ENCODE measurements at places on chromosomes 6 and 20.

DNA sequence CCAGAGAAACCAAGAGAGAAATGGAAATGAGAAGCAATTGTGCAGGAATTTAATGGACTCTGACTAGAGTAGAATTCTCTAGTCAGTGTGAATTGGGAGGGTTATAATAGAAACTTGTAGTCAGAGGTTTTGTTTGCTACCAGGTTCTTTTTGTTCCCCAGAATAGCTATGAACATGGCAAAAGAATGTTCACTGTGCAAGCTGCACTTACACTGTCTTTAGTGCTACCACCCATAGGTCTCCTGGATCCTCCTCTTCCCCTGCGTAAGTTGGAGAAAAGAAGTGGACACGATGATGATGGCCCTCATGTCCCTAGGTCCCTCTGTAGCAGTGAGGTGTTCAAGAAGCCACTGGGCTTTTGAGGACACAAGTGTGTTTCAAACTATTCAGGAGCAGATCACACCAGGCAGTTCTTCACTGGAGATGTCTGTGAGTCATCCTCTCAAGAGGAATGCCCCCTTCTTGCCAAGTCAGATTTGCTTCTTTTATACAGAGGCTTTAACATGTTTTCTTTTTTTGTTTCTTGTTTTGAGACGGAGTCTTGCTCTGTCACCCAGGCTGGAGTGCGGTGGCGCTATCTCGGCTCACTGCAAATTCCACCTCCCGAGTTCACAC is 47.6 kb upstream of the SMIM8 start:
- DNase-seq = no peak

DNA sequence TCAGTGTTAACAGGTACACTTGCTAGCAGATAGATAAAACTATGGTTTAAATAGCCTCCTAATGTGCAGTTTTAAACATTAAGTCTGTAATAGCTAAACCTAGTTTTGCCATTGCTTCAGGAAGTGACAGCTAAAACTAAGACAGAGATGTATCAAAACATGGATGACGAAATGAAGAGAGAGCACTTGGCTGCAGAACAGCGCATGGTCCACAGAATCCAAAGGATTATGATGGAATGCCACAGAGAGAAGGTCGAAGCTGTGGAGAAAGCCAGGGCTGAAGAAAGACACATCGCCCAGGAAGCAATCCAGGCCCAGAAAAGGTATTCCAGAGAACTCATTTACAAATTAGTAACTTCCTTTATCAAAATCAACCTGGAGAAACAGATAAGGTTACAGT is 11.6 kb downstream of the C6orf163 start:
- DNase-seq = no peak

DNA sequence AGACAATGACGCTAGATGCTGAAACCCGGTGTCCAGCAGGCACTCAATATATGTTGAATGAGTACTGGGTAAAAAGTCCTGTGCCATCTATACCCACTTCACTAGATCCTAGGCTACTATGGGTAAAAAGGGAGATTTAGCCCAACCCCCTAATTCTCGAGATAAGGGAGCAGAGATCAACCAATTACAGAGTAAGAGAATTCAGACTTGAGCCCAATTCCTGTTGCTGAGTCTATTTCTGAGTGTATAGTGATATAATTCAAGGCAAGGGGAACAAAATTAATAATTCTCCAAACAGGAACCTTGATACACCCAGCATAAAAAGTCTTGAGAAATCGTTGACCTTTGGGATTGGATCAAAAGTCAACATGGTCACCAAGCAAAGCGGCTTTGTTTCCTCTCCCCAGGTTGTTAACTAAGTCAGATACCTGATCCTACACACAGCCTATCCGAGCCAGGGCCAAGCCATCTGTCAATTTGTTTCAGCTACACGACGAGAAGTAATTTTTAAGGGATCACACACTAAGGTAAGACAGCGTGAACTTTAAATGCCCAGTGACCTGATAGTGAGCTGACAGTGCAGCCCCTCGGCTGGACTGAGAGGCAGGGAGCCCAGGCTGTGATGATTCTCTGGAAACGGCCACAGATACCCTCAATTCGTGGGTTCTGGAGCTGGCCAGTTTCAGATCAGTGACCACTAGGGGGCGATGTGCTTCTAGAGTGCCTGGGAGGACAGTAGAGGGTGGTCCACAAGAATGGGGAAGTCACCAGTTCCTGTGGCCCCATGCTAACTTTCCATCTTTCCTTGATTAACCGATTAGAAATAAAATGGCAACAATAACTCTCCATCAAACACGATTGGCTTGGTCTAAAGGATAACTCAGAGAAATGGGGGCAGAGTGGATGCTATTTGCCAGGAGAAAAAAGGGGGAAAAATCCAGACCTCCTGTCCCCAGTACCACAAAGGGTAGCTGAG is 46.2 kb downstream of the SLC22A23 start:
- DNase-seq = peak; percentile 83

GRCh38 chr6:116307633-116308032 is 27.9 kb upstream of the TSPYL1 start:
- no peak for DNase-seq

- DNase-seq = peak; percentile 28
Measured at GRCh38 chr20:10090588-10091166, 55.9 kb downstream of the ANKEF1 start.

DNA sequence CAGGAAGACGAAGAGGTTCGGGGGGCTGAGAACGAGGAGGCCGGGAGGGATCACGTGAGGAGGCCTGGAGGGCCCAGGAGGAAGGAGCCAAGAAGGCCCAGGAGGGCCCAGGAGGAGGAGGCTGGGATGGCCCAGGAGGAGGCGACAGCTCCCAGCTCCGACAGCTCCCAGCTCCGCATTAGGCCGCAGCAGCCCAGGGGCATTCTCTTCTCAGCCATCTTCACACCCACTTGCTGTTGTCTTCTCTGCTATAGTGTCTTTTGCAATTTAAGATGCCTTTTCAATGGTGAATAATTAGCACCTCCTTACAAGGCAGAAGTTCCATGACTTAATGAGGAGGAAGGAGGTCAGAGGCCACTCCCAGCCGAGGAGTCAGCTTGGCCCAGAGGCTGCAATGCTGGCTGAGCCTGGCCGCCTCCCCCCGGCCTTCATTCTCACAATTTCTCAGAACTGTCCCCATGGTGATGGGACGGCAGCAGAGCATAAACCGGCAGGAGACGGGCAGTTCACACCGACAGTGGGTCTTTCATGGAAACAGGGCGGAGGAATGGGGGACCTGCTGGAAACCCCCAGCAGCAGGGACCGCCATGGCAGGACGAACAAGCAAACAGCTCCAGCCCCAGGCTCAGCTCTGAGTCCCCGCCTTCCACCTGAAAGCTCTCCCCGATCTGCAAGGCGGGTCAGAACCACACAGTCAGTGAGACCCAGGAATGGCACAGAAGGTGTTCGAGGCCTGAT is 45.1 kb downstream of the WDR27 start:
- DNase-seq = no peak

- no peak for DNase-seq
Measured at GRCh38 chr6:159691963-159692287, 1.1 kb downstream of the SOD2 start.

GRCh38 chr6:131838051-131838450 is 30.2 kb downstream of the ENPP1 start:
- no peak for DNase-seq

- DNase-seq = no peak
Measured at GRCh38 chr20:50693001-50693400, 1.7 kb upstream of the RIPOR3 start.

- no peak for DNase-seq
Measured at GRCh38 chr20:53595018-53595378, 1.4 kb upstream of the ZNF217 start.

- DNase-seq = no peak
Measured at GRCh38 chr6:137191670-137192069, 18.2 kb upstream of the IL22RA2 start.

GRCh38 chr20:53736757-53737395 is 143.2 kb upstream of the ZNF217 start:
- peak; percentile 15 for DNase-seq

- DNase-seq = no peak
Measured at GRCh38 chr6:163759542-163759941, 345.0 kb downstream of the QKI start.

GRCh38 chr6:65448866-65449265 is 258.2 kb downstream of the EYS start:
- DNase-seq = no peak

- no peak for DNase-seq
Measured at GRCh38 chr6:167306401-167306998, 15.4 kb downstream of the UNC93A start.

GRCh38 chr20:46148313-46149208 is 30.4 kb downstream of the CD40 start:
- no peak for DNase-seq

DNA sequence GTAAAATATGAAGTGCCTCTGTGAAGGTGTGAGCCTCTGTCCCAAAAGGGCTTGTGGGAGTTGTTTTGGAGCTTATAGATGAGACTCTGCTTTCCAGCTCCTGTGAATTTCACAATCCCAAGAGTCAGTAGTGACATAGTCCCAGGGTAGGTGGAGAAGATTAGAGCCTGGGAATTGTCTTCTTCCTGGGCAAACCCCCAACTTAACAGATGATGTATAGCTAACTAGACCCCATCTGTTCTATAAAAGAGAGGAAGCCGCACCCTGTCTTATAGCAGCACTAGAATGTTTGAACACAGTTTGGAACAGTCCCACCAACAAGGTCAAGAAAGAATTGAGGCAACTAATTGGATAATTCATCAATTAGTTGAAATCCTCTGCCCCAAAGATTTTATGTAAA is 294.7 kb downstream of the ZNF217 start:
- DNase-seq = no peak

DNA sequence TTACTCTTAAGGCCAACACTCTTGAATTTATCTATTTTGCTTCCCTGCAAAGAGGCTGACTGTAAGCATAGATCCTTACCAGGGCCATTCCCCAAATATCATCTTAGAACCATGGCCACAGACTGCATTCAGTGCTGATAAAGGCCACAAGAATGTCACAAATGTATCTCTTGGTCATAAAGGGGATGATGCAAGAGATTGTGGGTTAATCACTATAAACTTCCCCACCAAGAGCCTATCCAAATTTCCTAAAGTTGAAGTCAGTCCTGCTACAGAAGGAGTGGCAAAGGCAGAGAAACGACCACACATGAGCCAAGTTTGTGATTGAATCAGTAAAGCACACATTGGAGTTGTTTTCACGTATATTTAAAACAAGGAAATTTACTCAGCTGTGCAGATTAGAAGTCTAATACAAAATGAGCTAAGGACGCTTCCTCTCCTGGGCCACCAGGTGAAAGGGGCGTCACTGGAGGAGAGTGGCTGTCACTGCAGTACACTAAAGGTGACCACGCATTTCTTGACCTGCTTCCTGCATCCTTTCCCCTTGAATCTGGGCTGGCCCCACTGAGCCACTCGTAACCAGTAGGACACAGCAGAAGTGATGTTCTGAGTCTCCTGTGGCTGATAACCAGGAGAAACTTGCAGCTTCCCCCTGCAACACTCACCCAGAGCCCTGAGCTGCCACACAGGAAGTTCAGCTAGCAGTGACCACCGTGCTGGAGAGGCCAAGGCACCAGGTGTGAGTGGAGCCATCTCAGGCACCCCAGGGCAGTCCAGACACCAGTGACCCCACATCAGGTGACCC is 181.9 kb downstream of the SYNDIG1 start:
- DNase-seq = no peak

- DNase-seq = no peak
Measured at GRCh38 chr6:145875496-145876211, 61.1 kb upstream of the FBXO30 start.

DNA sequence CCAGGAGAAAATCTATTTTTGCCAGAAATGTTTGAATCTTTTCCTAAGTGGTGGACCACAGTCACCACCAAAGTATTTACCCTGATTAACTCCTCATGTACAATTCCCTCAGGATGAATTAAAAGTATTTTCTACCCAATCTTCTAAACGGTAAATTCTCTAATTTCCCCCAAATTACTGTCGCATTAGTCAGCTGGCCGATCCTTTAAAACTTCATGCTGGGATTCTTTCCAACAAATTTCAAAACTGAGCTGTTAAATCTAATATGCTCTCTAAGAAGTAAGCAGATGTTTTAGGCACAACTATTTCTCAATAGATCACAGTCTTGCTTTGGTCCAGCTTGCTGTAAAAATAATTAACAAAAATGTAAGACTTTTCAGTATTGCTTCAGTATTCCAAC is 447.2 kb downstream of the FRK start:
- DNase-seq = no peak

GRCh38 chr6:52517502-52518278 is 59.2 kb downstream of the TRAM2 start:
- DNase-seq = peak; percentile 14

- no peak for DNase-seq
Measured at GRCh38 chr6:137827411-137827940, 39.6 kb upstream of the TNFAIP3 start.

DNA sequence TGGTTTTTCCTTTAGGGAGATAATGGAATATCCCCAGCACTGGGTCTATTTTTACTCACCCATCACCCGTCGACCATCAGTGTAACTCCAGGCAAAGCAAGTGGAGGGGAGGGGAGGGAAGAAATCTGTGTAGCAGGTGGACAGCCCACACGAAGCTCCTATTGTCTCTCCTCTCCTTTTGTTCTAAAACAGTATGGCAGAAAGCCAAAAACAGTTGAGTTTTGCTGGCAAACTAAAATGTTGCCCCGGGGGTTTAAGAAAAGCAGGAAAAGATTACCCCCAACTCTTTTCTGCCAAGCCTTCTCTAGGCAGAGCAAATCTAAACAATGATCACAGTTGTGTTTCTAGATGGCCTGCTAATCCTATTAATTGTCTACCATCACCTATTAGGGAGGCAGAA is 89.7 kb downstream of the PREP start:
- no peak for DNase-seq

- DNase-seq = no peak
Measured at GRCh38 chr20:62566266-62566665, 76.0 kb upstream of the SLCO4A1 start.

DNA sequence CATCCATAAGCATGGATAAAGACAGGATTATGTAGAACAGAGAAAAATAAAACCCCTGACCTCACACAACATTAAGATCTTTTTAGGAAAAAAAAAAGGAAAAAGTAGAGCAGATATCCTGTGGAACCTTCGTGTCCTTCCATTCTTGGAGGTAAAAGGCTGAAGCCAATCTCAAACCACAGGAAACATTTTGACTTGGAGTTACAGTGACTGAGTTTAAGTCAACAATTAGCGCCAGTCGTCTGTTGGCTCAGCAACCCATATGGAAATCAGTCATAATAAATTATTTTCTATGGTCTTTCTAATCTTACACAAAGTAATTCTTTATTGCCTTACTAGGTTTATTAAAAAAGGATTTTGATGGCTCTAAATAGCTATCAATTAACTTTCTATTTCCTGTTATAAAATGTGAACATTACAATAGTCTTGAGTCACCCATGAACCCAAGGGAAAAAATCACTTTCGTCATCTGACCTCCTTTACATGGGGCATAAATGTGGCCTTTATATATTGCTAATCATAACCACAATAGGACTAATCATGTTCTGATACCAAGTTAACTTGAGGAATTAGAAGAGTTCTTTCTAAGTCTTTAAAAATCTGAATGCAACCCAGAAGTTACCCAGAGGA is 592.9 kb downstream of the TFAP2B start:
- no peak for DNase-seq

- no peak for DNase-seq
Measured at GRCh38 chr6:56932910-56933477, 21.9 kb upstream of the BEND6 start.

GRCh38 chr20:325889-326644 is 715 bp downstream of the SOX12 start:
- DNase-seq = peak; percentile 66

- no peak for DNase-seq
Measured at GRCh38 chr6:145313041-145313855, 422.1 kb downstream of the EPM2A start.

GRCh38 chr20:43188234-43188653 is 1.5 kb downstream of the PTPRT start:
- no peak for DNase-seq

- no peak for DNase-seq
Measured at GRCh38 chr20:63487781-63488241, 11.1 kb downstream of the EEF1A2 start.
